ENCODE measurements at places on chromosomes 3 and 15.

GRCh38 chr15:77657634-77658238 lies 25.0 kb upstream of the LINGO1 start:
- DNase-seq: no peak

GRCh38 chr15:60372227-60372626 lies 25.6 kb downstream of the ANXA2 start:
- DNase-seq: no peak

- DNase-seq: no peak
Measured at GRCh38 chr3:14512942-14513327, 27.2 kb downstream of the GRIP2 start.

- no peak for DNase-seq
Measured at GRCh38 chr3:108053067-108053466, 37.8 kb downstream of the CD47 start.

GRCh38 chr15:84143753-84144314 lies 91.7 kb upstream of the GOLGA6L4 start:
- no peak for DNase-seq

DNA sequence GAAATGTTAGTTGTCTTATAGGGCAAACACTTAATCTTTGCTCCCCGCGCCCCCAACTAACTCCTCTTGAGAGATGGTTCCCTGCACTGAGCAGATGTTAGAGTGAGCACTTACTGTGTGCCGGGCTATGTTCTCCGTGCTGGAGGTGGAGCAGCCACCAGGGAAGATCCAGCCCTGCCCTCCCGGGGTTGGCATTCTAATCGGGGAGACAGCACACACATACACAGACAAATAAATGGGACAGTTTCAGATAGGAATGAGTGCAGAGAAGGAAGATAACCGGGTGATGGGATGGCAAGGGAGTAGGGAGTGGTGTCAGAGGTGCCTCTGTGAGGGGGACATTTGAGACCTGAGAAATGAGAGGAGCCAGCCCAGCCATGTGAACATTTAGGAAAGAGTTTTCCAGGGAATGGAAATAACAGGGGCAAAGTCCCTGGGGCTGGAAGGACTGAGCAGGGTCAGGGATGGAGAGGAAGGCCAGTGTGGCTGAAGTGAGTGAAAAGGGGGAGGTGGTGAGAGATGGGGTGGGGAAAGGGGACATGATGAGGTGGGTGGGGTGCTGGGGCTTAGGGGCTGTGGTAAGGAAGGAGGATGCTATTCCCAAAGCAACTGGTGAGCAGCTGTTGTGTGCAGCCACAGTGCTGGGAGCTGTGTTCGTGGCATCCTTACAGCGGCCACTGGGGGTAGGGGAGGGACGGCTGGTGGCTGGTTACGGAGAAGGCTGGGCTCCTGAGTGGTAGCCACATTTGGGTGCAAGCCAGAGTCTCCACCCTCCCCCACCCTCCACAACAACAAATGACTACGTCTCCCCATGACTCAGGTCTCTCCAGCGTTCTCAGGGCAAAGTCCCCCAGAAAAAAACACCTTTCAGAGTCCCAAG lies 15.4 kb upstream of the FGD5 start:
- DNase-seq: no peak
